Small intestine (tissue), 16 donors: ENCODE measurements at places on chromosomes 7 and 10.

DNA sequence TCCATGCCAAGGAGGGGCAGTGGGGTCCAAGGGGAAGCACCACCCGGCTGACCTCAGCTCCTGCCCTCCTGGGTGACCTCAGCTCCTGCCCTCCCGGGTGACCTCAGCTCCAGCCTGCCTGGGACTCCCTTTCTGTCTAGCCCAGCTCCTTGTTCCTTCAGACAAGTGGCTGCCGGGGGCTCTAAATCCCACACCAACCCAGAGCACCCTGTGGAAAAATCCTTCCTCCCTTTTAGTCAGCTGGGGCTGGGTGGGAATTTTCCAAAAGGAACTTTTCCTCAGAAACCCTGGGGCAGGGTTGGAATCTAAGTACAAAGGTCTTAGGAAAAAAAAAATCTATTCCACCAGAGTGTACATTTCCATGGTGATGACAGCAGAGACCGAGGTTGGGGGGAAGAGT is 36.3 kb downstream of the AKR1B1 start:
- DNase-seq: no peak

DNA sequence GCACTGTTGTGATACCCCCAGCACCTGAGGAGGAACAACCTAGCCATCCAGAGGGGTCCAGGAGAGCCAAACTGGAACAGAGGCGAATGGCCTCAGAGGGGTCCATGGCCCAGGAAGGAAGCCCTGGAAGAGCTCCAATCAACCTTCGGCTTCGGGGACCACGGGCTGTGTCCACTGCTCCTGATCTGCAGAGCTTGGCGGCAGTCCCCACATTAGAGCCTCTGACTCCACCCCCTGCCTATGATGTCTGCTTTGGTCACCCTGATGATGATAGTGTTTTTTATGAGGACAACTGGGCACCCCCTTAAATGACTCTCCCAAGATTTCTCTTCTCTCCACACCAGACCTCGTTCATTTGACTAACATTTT is 1.6 kb upstream of the CASP2 start:
- no peak for DNase-seq

GRCh38 chr7:127383123-127383835 is 9.2 kb downstream of the ZNF800 start:
- DNase-seq: peak; percentile 56

GRCh38 chr10:31759799-31760626 is 168.6 kb downstream of the ARHGAP12 start:
- peak; percentile 99 for DNase-seq

- no peak for DNase-seq
Measured at GRCh38 chr7:143216151-143216550, 5.7 kb upstream of the TAS2R40 start.

GRCh38 chr10:76433161-76434005 is 1002.0 kb downstream of the LRMDA start:
- DNase-seq: peak; percentile 39

DNA sequence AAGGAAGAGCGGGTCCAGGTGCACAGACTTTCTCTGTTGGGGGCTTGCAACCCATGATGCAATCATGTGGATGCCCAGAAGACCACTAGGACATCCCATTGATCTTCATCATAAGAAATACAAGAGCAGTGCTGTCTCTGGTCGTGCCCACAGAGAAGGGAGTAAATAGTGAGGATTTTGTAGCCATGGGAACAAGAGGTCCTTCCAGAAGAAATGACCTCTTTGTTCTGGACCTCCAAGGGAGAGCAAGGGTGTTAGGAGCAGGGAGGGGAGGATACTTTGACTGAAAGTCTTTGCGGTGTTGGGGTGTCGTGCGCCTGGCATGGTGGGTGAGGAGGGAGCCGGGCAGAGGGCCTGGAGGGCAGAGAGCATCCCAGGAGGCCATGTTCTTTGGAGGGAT is 55.0 kb upstream of the EN2 start:
- DNase-seq: no peak

GRCh38 chr7:5232485-5232837 is 42.4 kb downstream of the WIPI2 start:
- DNase-seq: no peak

DNA sequence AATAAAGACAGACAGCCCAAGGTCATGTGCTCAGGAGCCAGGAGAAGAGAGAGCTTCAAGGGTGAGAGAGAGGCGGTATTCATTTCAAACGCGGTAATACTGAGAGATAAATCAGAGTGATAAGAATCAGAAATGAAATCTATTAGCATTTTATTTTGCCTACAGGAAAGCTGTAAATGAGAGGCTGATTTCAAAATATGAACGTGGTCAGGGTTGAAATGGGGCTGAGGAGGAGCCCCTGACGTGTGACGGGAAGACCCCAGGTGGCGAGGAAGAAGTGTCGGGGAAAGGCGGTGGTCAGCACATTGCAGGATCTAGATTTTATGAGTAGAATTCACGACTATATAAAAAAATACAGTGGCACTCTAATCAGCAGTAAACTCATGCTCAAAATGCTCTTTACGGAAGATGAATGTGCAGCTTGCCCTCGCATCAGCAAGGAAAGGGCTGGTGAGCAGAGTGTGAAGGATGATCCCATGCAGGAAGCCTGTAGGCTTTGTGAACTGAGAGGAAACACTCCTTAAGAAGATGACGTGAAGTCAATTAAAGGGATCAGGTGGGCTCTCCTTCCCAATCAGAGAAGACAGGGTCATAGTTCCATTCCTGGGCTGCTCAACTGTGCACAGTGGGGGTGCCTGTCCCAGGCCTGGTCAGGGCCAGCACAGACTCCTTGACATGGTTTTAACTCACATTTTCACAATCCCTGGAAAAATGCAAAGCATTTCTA is 360.2 kb downstream of the PTPRN2 start:
- DNase-seq: no peak

- DNase-seq: peak; percentile 42
Measured at GRCh38 chr7:83547526-83547925, 101.4 kb downstream of the SEMA3E start.

GRCh38 chr10:110918269-110918642 is 724 bp downstream of the BBIP1 start:
- DNase-seq: no peak

GRCh38 chr7:98930464-98930863 is 52.1 kb downstream of the TRRAP start:
- no peak for DNase-seq

- peak; percentile 21 for DNase-seq
Measured at GRCh38 chr7:14691597-14692203, 210.9 kb downstream of the DGKB start.

- DNase-seq: no peak
Measured at GRCh38 chr7:30646154-30646553, 36.1 kb downstream of the CRHR2 start.

DNA sequence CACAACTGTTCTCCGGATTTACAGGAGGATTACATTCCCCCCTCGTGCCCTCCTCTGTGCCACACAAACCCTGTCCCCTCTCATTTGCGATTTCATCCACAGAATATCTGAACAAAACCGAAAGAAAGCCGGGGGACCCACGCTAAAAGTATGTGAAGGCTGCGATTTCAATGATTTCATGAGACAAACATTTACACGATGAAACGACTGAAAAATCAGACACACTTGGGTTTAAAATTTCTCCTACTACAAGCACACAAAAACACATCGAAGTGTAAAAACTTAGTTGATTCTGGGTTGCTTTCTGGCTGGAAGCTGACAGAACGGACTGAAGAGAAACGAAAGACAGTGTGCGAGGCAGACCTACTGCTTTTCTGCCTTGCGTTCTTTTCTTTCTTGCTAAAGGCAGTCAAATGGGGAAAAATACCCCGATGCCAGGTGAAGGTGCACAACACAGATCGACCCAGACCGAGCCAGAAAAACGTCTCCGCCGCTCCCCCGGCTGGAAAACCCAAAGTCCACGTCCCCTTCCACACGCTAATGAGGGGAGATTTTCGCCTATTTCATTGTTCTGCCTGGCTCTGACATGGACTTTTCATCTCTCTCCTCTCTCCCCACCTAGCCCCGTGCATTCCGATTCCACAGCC is 1.2 kb downstream of the HIPK2 start:
- DNase-seq: peak; percentile 53

- no peak for DNase-seq
Measured at GRCh38 chr10:58373442-58373827, 11.8 kb upstream of the TFAM start.

DNA sequence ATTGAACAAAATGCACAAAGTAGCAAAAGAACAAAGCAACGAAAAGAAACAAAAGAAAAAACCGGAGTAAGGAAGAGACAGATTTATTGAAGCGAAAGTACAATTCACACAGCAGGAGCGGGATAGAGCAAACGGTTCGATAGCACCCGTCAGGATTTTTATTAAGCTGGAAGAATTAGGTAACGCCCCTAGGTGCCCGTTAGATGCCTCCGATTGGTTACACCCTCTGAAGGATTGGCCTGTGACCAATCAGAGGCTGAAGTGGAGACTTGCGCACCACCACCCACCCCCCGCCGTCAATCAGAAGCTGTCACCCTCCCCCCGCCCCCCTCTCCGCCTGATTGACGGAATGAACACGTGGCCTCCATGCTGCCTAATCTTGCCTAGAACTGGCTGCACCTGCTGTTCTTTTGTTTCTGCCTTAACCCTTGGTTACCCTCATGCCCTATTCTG is 16.8 kb downstream of the OCM2 start:
- DNase-seq: no peak

GRCh38 chr10:95513941-95514392 is 47.2 kb downstream of the SORBS1 start:
- DNase-seq: no peak
